Left hindlimb (tissue), 1 donor: ENCODE measurements at places on chromosomes 7 and 10.
A peak's percentile ranks its signal among the peaks of the same experiment; 100 is the strongest.

DNA sequence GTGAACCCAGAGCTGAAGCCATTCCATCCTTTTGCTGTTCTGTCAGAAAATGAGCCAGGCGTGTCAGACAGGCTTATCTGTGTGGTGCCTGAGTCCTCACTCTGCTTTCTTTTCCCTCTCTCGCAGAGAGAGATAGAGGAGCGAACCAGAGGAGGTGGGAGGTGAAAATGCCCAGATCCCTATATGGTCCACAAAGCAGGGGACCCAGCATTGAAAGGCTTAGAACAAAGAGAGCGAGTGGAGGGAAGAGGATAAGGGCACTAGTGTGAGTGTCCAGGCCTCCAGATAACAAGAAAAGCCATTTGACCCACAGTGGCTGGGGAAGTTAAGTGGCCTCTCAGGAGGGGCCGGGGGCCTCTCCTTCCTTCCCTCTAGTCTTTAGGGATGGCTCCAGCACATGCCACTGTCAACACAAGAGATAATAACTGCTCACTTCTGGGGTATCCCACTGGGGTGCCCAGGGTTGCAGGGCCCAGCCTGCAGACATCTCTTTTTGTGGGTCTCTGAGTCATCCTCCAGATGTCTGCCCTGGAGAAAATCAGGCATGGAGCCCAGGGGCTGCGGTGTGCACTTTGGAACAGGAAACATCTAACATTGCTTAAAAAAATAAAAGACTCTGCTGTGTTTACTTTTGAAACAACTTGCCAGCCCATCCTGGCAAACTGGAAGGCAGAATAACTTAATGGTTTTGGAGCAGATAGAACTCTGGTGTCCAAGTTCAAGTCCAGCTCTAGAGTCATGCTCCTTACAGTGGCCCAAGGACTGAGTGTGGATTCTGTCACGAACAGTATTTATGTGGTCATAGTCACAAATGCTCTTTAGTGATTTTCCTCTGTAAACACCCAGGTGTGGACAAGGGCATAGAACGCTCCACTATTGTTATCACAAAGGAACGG lies 189.5 kb downstream of the CXCL12 start:
- DNase-seq, result peak; percentile 87

DNA sequence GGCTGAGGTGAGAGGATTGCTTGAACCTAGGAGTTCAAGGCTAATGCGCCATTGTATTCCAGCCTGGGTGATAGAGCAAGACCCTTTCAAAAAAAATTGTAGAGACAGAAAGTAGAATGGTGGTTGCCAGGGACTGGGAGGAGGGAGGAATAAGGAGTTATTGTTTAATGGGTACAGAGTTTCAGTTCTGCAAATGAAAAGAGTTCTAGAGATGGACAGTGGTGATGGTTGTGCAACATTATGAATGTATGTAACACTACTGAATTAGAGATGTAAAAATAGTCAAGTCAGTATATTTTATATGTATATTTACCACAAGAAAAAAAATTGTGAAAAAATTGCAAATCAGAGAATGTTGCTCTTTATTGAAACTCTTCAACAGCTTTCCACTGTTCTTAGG lies 266.5 kb upstream of the NPY start:
- DNase-seq, result no peak

DNA sequence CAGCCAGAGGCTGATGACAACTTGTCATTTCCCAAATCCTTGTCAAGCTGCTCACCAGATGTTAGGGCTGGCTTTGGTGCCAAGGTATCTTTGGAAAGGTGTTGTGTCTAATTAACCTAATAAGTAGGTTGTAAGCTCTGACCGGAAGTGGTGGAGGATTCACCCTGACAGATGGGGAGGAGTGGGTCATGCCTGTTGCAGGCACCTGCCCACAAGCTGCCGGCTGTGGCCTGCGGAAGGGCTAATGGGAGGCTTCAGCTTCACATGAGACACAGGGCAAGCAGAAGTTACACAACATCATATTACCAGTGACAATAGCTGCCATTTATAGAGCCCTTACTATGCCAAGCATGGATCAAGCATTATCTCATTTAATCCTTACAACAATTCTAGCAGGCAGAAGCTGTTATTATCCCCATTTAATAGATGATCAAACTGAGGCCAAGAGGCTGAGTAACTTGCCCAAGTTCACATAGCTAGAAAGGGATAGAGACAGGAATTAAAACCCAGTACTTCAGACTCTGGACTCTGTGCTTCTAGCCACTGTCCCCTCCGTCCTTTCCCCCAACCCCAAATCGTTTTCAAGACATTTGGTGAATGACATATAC lies 63.1 kb upstream of the DUSP5 start:
- no peak for DNase-seq

- DNase-seq, result no peak
These were observed 32.9 kb downstream of the SVOPL start for GRCh38 chr7:138668229-138668596.

DNA sequence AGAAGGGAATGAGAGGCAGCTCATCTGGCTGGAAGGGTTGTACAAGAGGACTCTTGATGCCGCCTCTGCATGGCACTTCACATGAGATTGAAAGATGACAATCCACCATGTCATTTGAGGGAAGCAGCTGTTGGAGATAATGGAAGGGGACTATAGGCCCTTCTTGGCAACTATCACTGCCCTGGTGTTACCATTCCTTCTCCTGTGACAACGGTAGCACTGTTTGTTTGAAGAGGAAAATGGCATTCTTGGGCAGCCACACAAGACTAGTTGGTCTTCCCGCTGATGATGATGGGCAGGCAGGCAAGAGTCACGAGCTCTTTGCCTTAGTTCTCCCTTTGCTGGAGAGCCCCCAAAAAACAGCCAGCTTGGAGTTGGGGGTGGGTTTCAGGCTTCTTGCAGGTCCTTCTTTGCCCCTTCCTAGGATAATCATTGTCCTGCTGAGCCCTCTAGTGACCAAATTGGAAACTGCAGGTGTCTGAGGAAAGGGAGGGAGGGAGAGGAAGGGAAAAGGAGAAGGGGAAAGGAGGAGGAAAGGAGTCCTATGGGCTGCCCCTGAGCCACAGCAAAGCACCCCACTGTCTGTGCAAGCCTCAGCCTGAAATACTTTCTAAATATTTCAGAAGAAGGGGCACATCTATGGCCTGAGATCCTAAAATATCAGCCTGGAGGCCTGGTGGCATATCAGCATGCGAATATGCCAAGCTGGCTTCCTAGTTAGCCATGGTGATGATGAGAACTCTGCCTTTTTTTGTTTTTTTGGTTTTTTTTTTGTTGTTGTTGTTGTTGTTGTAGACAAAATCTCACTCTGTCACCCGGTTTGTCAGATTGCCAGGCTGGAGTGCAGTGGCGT lies 165.6 kb upstream of the KMT2E start:
- peak; percentile 48 for DNase-seq

- no peak for DNase-seq
These were observed 70.5 kb upstream of the COL13A1 start for GRCh38 chr10:69731184-69731583.

DNA sequence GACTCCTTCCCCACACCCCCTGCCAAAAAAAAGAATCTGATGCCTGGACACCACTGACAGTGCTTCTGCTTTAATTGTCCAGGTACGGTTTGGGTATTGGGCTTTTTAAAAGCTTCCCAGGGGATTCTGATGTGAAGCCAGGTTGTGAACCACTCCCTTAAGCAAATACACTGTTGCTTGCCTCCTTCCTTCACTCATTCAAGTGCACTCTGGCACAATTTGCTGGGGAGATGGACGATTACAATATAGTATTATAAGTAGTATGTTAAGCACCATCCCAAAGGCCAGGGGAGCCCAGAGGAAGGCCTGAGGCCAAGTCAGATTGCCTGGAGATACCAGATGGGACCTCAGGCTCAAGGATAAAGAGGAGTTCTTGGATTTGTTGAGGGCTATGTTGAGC lies 12.3 kb upstream of the ZNRF2 start:
- no peak for DNase-seq

GRCh38 chr10:14820010-14820774 lies 17.6 kb downstream of the CDNF start:
- DNase-seq, result no peak

GRCh38 chr7:104327938-104328295 lies 486 bp upstream of the LHFPL3 start:
- DNase-seq, result no peak

- no peak for DNase-seq
These were observed 2.6 kb upstream of the MNX1 start for GRCh38 chr7:157013101-157013500.

DNA sequence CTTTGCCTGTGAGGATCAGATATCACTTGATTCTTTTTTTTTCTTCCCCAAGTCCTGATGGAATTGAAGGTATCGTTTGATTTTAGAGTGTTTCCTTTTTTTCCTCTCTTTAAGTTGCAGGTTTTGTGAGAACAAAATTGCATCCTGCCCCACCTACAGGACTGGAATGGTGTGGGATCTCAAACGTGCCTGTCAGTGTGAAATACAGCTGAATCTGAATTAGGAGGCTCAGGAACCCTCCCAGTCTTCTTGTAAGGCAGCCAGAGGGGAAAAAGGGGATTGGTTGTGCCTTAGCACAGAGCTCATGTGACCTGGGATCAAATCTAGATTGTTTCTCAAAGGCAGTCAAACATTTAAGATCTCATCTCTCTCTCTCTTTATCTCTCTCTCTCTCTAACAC lies 32.7 kb upstream of the KLHL7 start:
- no peak for DNase-seq

DNA sequence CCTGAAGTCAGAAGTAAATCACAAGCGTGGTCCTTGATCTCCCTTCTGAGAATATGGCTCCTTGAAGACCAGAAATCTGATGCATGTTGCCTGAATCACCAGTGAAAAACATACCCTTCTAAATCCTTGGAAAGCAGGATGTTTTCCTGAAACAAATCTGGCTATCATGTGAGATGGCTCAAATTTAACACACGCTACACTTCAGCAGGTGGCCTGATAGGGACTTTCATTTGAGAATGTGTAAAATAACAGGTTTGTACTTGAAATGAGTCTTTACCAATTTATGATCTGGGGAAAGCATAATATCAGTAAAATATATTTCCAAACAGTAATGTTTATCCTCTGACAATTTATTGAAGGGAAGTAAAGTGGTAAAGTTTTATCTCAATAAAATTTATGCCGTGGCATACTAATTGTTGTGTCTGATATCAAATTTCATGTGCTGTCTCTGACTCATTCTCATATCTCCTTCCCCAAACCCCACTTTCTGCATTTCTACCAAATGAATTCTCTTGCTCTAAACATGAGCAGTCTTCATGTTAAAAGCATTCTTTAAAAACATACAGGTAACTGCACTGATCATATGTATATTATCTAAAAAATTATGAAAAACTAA lies 17.4 kb downstream of the CYP3A4 start:
- no peak for DNase-seq
